ENCODE measurements at places on chromosomes 2 and 18.

DNA sequence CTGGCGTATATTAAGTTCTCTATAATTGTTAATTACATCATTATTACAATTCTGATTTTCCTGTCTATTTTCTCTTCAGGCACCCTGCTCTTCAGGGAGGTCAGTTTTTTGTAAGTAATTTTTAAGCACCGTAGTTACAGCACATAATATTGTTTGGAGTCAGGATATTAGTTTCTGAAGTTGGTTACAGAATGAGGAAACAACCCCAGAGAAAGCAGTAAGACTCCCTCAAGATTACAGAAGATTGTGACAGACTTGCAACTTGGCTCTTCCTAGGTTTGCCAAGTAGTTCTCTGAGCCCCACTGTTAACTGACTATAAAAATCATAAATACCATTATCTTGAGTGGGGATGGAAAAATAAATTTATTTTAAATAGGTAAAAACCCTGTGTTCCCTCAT is 921 bp downstream of the RPE start:
- DNase-seq, result no peak

DNA sequence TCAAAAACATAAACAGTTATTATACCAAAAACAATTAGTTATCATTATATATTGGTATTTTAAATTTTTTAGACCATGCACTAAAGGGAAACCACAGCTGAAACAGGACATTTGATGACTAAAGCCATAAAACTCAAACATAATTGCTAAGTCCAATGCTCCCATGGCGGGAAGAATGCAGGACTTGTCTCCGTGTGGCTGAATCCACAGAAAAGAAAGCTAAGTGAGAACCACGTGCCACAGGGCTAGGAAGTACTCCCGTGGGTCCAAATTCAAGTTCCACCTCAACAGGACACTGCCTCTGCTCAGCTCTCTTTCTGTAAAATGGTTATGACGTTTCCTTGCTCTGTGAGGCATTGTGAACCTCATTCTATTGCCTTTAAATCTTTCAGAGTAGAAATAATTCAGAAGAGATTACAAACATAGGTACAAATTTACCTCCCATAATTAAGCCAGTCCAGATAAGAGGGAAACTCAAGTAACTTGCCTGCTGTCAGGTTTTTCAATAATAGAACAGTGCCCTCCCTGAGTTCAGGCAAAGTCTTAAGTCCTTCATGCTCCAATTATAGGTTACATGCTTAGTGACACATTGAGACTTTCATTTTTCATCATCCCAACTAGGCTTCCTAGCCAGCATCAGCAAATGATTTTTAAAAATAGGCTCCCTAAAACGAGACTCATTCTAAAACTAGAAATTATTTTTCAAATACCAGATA is 36.7 kb downstream of the FTCDNL1 start:
- peak; percentile 27 for DNase-seq

- DNase-seq, result no peak
Observed at GRCh38 chr2:5959836-5960820, 267.9 kb downstream of the SOX11 start.

DNA sequence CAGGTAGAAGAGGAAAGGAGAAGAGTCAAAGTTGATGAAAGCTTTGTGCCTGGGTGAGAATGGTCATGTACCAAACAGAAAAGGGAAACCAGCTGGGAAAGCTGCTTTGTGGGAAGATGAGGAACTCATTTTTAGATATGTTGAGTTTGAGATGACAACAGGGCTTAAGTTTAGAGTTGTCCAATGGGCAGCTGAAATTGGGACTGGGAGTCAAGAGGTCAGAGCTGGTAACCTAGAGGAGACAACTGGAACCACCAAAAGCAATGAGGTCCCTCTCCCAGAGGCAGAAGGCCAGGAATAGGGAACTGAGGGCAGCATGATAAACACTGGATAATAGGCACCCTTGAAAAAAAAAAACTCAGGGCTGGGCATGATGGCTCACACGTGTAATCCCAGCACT is 48.8 kb downstream of the SLC4A1AP start:
- no peak for DNase-seq

DNA sequence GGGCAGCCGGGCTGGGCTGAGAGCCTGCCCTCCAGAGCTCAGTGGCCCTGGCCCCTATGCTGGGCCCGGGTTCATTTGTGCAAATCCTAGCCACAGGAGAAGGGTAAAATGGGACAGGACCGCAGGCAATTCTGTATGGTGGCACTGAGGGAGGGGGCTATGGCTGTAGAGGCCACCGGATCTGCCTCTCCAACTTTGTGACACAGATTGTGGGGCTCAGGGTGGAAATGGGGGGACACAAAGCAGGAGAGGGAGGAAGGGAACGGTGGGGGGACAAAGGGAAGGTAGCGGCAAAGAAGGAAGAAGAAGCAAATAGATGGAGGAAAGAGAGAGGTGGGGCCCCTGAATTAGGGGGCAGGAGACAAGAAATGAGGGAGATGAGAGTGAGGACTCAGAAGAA is 201.1 kb downstream of the SMAD2 start:
- DNase-seq, result no peak

- no peak for DNase-seq
Observed at GRCh38 chr2:203534621-203535077, 452 bp downstream of the RAPH1 start.

- DNase-seq, result no peak
Observed at GRCh38 chr2:209875270-209875669, 103.6 kb downstream of the UNC80 start.

DNA sequence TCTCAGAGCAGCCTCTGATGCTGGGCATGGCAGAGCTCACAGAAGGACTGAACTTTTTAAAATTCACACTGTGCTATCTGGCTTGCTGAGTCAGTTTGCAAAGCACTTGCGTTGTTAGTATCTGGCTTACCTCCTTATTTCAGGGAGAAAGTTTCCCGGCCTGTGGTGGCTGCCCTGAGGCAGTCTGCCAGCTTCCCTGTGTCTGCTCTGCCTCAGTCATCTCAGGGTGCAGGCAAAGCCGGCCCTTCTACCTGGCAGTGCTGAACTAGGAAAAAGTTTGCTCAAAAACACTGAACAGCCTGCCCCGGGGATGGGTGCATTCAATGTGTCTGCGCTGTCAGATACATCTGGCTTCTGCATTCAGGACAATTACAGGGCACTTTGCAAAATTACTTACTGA is 90.2 kb upstream of the UXS1 start:
- no peak for DNase-seq

- peak; percentile 3 for DNase-seq
Observed at GRCh38 chr2:105950521-105951383, 206.0 kb downstream of the NCK2 start.

DNA sequence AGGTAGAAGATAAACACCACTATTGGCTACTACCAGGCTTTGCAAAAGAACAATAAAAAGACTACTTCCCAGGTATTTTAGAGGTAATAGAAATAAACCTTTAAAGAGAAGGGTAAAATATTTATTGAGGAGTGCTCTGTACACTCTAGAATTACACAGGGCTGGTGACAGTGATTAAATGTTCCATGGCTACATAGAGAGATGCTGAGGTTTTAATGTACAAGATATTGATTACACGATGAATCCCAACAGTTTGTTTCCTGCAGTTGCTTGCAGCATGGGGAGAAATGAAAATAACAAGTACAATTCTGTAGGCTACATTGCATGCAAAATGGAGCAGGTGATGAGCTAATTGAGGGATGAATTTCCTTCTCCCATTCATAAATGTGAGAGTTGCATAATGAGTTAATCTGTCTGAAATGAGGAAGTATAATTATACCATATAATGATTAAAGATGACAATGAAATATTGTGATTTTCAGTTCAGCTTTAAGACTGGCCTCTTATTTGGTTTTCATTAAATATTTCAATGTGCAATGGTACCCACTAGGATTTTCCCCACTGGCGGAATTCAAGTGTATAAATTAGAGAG is 266.1 kb downstream of the SOCS6 start:
- no peak for DNase-seq

DNA sequence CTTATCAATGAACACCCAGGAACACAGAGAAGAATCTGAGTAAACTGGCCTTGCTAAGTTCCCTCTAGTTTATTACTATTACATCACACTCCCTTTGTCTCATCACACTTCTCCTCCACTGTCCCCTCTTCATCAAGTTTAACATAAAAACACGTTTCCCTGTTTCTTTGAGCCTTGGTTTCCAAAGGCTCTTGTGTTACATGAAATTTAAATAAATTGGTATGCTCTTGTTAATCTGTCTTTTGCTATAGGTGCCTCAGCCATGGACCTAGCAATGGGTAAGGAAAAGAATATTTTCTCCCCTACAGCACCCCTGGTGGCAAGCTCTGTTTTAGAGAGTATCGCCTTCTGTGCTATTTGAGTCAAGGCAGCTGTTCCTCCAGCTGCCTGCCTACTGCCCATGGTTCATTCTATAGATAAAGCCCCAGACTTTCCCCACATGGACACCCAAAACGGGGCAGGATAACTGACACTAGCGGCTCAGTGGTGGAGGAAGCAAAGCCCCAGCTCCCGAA is 31.8 kb downstream of the TGIF1 start:
- DNase-seq, result no peak

GRCh38 chr2:190882856-190883582 is 2.4 kb downstream of the GLS start:
- DNase-seq, result no peak

DNA sequence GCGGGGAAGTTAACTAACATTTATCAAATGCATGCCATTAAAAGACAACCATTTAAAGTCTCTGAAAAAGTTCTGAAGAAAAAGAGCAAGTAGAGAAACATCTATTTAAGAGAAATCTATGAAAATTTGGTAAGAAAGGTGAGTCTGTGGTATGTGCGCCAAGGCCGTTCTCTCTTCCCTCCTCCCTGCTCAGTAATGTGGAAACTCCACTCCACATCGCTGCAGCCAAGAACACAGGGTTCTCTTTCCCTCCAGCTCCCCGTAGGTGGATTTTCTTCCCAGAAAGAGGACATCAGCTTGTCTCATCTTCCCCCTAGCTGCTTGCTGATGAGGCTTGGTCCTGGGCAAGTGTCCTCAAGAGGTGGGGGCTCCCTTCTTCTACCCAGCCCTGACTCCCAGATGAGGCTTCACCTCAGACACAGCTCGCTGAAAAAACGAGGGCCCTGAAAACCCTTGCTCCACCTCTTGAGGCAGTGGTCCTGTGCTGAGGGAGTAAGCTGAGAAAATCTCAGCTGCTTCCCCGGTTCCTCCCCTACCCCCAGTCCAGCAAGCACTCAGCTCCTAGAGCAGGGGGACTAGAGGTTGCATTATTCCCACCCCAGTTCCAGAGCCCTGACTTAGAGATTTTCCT is 45.8 kb upstream of the PTPRM start:
- no peak for DNase-seq

DNA sequence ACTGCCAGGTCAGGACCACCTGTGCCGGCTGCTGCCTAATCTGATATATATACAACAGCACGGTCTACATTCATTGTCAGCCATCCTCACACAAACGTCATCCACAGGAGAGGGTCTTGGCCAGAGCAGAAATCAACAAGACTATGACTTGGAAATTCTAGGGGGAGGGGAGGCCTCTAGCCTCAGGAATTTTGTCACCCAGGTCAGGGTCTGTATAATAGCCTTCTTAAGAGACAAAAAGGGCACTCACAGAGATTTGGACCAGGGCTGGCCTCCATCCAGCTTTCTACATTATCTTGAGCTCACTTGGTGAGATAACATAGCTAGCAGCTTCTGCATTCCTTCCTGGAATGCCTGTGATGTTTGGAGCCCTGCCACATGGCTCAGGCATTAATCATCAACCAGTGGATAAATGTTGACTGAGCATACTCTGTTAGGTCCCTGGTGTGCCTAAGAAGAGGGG is 50.4 kb upstream of the CTIF start:
- DNase-seq, result peak; percentile 91

DNA sequence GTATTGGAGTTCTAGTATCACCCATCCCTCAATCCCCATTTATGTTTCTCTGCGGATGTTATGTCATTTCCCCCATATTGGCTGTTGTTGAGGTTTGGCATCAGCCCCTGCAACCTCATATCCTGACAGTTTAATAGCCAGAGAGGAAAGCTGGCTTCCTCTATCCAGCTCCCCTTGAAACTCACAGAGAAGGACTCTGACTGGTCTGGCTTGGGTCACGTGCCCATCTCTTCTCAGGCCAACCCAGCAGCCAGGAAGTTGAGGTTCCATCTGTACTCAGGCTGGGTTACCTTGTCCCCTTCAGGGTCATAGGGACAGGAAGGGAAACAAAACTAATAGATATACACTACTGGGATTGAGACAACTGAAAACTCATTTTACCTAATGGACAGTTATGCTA is 148.0 kb upstream of the SLC14A2 start:
- no peak for DNase-seq

DNA sequence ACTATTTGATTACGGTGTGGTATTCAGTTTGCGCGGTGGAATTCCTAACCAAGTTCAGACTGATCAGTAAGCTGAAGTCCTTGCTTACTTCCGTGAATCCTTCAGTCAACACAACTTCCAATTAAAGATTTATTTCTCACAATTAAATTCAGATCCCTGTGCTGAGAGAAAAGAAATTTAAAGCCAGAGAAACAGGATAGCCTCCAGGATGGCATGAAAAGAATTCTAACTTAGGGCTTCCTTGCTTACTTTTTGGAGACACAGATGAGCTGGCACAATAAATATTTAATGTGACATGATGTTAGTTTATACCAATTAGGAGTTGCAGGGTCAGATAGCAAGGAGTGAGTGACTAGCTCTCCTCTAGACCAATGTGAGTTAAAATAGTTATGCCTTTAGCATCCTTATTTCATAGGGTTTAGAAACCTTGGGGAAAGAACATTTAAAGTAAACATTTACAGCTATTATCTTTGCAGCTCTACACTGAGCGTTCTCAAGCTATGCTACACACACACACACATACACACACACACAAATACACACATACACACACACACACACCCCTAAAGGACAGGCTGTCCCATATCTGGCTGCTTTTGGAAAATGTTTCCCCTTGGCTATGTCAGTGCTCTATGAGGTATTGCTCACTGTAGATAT is 151.0 kb downstream of the TRIB2 start:
- DNase-seq, result no peak

DNA sequence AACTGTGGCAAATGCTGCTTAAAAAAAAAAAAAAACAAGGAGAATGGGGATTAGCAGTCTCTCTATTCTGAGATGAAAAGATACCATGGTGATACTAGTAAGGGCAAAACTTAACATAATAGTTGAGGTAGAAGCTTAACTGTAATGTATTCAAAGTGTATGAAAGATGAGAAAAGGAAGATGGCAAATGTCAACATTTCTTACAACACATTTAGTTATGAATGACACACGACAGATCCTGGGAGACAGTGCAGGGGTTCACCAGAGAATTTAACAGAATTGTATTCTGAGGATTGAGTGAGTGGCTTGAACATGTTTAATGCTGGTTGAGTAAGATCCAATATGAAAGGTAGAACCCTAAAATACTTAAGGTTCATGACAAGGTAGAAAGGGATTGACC is 52.7 kb downstream of the CUL3 start:
- no peak for DNase-seq

DNA sequence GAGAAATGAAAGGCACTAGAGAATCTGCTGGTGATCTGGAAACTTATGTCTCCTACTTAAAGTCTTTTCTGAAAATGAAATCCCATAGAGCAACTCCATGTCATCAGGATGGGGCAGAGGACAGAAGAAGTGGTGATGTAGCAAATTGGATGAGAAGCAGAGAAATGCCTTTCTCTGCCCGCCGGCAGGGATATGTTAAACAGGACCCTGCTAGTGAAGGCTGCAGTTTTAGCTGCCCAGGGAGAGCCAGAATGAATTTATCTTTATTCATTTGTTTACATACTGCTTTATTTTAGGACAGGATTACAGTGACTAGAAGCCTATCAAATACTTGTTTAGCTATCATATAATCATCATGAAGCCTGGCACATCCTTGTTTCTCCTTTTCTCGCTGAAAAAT is 247.0 kb downstream of the DOK6 start:
- DNase-seq, result no peak
